ENCODE measurements at places on chromosomes 2 and 18.

- no peak for DNase-seq
Measured at GRCh38 chr2:179226203-179226960, 38.2 kb downstream of the SESTD1 start.

GRCh38 chr2:59046401-59047372 lies 805.6 kb upstream of the FANCL start:
- no peak for DNase-seq

DNA sequence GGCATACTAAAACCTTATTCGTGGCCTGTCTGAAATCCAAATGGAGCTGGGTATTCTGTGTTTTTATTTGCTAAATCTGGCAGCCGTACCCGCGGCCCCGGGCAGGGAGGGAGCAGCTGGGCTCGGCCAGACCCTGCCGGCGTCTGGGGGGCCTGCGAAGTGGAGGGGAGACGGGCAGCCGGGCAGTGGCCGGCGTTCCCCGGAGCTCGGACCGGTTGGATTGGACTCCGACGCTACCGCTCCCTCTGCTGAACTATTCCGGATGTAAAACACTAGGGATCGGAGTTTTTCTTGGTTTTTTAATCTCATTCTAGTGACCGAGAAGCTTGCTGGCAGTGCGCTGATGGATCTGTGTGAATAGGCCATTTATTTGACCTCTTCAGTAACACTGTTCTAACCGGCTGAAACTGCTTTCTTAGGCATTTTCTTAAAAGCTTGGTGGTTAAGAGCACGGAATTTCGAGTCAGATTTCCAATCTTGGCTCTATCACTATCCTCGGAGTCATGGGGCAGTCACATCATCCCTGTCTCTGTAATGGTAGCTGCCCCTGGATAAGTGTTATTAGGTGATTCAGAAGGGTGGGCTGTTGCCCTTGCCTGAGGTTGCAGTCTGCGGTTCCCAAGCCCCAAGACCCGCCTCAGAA lies 694 bp downstream of the UNC50 start:
- DNase-seq, result no peak

DNA sequence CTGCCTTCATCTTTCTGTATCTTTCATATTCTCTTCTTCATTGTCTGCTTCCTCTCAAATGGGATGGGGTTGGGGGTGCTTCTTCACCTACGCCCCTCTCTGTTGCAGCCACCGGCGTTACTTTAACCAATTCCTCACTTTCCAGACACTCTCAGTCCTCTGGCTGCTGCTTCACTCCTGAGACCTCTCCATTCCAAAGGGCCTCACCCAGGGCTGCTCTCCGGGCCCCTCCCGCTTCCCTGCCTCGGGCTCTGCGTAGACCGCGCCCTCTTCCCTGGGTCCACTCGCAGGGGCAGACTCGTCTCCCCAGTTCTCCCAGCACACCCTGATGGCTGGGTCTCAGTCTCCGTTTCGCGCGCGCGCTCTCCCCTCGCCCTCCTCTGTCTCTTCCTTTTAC lies 926 bp downstream of the SERPINB8 start:
- no peak for DNase-seq

- no peak for DNase-seq
Measured at GRCh38 chr2:170190172-170190571, 12.2 kb downstream of the MYO3B start.

GRCh38 chr2:46150445-46150955 lies 146.7 kb upstream of the EPAS1 start:
- DNase-seq, result no peak

- no peak for DNase-seq
Measured at GRCh38 chr18:45525301-45525700, 90.0 kb upstream of the SLC14A2 start.

DNA sequence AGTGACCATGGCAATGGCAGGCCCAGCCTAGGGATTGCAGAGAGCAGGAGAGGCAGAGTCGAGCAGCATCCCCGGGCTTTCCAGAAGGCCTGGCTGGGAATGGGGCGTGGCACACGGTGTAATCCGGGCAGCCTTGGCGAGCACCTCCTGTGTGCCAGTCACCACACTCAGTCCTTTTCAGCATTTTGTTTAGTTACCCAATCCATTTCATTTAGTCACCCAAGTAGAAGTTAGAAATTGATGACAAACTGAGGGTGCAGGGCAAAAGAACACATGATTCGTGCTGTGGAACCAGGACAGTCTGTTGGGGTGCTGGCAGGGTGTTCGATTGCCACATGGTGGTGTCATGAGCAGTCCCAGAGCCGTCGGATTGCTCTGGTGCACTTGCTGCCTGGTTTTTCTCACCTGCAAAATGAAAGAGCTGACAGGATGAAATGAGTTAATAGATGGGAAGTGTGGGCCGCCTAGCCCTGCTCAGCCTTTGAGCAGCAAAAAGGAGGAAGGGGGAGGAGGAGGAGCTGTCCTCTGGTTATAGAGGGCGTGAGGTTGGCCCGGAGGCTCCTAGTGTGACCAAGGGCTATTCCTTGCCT lies 299.4 kb downstream of the AGAP1 start:
- no peak for DNase-seq

DNA sequence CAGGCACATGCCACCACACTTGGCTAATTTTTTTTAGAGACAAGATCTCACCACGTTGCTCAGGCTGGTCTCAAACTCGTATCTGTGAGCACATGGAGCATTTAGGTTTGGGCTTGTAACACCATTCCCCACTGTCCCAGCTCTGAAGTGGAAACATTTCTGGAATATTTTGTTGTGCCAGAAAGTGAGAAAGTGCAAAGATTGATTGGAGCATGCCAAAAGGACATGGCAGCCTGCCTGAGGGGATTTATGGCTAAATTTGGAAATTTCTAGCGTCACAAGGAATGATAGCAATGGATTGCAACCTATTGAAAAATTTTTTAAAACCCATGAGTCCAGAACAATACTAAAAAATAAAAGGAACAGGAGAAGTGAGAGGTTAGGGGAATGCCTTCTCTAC lies 136.8 kb downstream of the ESCO1 start:
- no peak for DNase-seq

- DNase-seq, result no peak
Measured at GRCh38 chr2:35932276-35932963, 423.2 kb upstream of the CRIM1 start.

GRCh38 chr18:50422286-50422898 lies 47.5 kb downstream of the SKA1 start:
- DNase-seq, result no peak

DNA sequence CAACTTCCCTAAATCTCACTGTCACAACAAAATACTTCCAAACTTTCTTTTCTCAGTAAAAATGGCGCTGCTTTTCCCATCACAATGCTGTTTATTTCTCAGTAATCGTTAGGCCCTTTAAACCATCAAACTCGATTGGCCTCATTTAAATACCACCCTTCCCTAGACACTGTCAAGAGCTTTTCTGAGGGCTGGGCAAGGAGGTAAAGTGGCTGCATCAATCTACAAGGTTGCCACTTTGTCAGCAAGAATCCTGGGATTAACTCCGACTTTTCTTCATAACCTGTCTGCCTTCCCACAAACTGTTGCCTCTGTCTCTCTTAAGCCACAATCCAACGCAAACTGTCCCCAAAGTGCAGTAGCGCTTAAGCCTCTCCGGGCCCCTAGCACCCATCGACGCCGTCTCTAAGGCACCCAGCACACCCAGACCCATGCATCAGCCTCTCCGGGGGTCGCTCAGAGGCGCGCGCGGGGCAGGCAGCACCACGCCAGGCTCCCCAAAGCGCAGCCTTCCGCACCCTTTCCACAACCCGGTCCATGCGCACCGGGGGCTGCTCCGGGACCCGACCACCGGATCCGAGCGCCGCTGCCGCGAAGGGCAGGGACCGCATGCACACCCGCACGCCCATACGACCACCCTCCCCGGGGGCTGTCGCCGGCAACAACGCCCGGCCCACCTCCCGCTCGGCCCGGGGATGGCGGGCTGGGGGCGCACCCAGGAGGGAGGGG lies 683 bp downstream of the MBOAT2 start:
- DNase-seq, result no peak

DNA sequence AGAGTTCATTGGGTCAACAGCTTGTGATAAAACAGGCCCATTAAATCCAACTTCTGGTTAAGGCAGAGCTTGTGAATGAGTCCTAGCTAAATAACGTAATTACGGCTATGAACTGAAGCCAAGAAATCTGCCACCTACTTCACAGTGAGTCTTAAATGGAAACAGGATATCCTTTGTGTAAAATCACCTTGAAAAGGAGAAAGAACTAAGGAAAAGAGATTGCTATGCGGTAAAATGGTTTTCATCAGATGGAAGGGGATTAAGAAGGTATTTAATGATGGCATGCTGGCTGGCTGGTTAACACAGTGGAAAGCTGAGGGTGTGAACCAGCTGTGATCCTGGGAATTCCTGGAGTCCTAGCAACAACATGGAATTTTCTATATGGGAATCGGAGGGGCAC lies 156.6 kb downstream of the DOK6 start:
- no peak for DNase-seq

DNA sequence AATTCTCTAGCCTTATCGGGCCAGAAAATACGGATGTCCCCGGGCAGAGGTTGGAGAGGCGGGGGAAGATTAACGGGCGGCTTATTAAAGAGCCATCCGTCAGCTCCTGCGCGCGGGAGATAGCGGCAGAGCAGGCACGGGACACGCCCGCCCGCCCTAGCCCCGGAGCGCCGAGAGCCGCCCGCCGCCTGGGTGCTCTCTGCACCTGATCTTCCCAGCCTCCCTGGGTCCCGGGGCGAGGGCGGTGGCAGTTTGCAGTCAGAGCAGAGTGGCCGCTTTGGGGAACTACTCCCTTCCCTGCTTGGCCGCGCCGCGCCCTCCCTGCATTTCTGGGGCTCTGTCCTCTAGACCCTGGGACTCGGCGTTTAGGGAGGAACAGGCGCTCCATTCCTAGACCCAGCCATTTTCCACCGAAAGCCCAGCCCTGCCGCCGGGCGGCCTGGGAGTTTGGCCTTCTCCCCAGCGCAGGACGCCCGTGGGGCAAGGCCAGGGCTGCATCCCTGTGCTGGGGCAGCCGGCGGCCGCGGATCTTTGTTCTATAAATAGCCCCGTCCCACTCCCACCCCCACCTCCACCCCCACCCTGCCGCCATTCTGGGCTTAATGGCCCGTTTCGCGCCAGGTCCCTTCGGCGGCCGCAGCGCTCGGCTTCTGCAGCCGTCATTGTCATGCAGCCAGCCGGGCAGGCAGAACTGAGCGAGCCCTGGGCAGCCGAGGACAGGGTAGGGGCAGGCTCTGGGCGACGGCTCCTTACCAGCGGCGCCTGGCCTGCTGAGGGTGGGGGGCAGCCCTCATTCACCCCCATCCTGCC lies 6.6 kb downstream of the GAD1 start:
- DNase-seq, result no peak

GRCh38 chr18:25167612-25168410 lies 184.2 kb downstream of the ZNF521 start:
- no peak for DNase-seq

DNA sequence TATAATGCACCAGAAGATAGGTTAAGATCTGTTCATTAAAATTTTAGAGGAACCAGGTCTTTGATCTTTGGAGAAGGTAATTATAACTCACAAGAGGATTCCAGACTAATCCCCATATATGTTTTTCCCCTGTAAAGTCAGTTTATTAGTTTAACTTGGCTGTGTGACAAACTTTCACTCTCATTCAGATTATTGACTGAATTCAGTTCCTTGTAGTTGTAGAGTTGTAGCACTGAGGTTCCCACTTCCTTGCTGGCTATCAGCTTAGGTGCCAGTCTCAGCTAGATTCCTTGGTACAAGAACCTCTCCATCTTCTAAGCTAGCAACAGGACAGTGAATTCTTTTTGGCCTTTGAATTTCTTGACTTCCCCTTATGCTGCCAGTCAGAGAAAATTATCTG lies 19.1 kb downstream of the REG1A start:
- DNase-seq, result no peak

DNA sequence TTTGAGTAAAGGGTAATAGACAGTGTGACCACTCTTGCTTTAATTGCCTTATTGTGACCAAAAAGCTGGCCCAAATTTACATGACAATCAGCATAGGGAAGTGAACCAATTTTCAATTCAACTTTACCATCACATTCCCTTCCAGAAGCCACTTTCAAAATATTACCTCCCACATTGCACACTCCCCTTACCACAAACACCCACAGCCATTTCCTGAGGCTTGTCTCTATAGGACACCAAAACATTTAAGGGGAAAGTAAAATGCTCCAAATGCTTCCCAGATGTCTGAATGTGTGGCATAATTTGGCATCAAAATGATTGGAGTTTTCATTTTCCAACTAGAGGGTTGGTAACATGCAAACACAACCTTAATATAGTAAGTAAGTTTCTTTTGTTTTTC lies 616.1 kb downstream of the SLC4A3 start:
- DNase-seq, result no peak

GRCh38 chr2:172109988-172110811 lies 7.5 kb upstream of the DLX2 start:
- DNase-seq, result no peak

- no peak for DNase-seq
Measured at GRCh38 chr2:111164078-111164477, 43.4 kb downstream of the BCL2L11 start.

- DNase-seq, result no peak
Measured at GRCh38 chr2:134244587-134244986, 9.3 kb upstream of the MGAT5 start.
